Caco-2 (cell line): ENCODE measurements at places on chromosomes 4 and X.

DNA sequence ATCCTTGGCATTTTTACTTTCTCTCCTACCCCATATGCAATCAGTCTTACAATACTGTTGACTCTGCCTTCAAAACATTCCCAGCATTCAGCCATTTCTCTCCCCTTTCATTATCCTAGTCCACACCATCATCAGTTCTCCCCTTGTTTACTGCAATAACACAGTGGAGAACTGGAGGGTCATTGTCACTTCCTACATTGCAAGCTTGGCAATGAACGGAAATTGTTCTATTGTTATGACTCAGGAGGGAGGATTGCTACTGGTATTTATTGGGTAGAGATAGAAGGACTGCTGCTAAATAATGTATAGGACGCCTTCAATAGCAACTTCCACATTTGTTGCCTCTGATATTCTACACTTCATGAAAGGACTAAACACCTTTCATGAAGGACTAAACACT, 231.8 kb downstream of the BANK1 start:
- DNase-seq = no peak

DNA sequence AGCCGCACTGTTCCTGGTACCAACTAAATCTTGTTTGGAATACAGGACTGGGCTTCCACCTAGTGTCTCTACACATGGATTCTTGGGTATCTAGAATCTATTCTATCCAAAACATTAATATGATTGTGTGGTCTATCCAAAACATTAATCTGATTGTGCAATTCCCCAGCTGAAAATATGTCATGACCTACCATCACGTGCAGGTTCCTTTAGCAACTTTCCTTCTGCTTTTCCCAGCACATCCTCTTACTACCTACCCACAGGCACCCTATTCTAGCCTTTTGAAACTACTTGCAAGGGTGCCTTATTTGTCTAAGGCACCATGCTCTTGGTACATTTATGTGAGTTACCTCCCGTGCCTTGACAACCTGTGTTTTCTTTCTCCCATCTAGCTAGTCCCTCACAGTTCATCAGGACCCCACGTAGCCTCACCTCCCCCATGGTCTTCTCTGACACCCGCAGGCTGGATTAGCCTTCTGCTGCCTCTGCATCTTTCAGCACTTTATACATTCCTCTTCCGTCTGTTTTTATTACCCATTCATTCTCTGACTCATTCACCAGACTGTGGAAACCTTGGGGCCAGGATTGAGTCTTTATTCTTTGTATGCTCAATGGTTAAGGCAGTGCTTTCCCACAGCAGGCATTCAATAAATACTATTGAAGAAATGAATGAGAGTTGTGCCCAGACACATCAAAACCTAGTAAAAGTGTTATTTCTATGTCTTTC, 88.8 kb upstream of the FAM9B start:
- DNase-seq = no peak

DNA sequence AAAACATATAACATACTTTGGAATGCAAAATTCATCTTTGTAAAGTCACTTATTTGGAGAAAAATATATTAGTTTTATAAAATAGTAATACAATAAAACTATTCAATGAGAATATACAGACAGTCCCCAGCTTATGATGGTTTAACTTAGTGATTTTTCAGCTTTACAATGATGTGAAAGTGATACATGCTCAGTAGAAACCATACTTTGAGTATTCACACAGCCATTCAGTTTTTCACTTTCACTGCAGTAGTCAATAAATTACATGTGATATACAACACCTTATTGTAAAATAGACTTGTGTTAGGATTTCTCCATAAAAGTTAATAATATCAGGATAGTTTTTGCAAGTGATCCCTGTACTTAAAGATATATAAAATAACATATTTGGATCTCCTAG, 436.0 kb downstream of the CENPC start:
- no peak for DNase-seq

- no peak for DNase-seq
Observed at GRCh38 chr4:157572284-157572683, 351.8 kb downstream of the GRIA2 start.

GRCh38 chrX:633043-633984, 2.7 kb downstream of the SHOX start:
- DNase-seq = no peak

DNA sequence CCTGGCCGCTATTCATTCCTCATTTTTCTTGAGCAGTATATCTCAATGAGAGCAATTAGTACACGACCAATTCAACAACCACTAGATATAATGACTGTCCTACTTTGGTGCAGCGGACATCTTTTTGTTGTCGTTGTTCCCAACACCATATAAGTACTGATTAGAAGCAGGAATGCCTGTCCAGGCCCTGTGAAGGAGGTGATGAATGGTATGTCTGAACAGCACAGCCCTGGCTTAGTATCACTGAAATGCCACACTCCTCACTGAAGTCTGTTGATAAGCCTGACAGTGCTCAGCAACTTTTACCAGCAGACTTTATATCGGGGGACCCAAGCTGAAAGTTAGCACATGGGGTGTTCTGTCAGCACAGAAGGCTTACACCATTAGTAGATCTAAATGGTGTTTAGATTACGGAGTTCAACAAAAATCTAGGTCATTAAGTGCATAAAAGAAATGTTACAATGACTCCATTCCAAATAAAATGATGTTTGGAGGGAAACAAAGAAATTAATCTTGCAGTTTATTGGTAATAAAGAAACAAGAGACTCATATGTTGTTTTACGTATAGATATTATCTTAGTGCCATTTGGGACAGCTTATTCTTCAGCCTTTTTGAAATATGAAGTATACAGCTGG, 228.3 kb upstream of the TTC29 start:
- no peak for DNase-seq
